ENCODE measurements at places on chromosomes 5 and 9. TPM values are rescaled to one million over a fixed set of nuclear protein-coding genes. Genes with fewer than 3 reads are reported as not detected.

SLC31A2 gene
- 23.0 TPM for total RNA-seq

NEUROG1 gene
- not detected for total RNA-seq

PAPPA gene
- 86.9 TPM for total RNA-seq

UGT3A1 gene
- not detected for total RNA-seq

SLC25A48 gene
- total RNA-seq = not detected

SPINK6 gene
- total RNA-seq = not detected

PCDHA9 gene
- 0.29 TPM for total RNA-seq

FCN2 gene
- not detected for total RNA-seq

CARTPT gene
- not detected for total RNA-seq

CSF1R gene
- 0.88 TPM for total RNA-seq

LCNL1 gene
- 4.4 TPM for total RNA-seq

PCDHA1 gene
- not detected for total RNA-seq

SH3GL2 gene
- 0.29 TPM for total RNA-seq

GRCh38 chr9:131530546-131530919, 530 bp downstream of the UCK1 start:
- peaks cover 26% of the 10 kb centered on the region for H3K36me3 ChIP-seq
- DNase-seq = peak; percentile 97
- H3K27me3 ChIP-seq = no peaks in the 10 kb centered on the region
- H3K4me3 ChIP-seq = peak overlapping the region; percentile 85
- H3K4me1 ChIP-seq = peaks cover 7% of the 10 kb centered on the region

DNA sequence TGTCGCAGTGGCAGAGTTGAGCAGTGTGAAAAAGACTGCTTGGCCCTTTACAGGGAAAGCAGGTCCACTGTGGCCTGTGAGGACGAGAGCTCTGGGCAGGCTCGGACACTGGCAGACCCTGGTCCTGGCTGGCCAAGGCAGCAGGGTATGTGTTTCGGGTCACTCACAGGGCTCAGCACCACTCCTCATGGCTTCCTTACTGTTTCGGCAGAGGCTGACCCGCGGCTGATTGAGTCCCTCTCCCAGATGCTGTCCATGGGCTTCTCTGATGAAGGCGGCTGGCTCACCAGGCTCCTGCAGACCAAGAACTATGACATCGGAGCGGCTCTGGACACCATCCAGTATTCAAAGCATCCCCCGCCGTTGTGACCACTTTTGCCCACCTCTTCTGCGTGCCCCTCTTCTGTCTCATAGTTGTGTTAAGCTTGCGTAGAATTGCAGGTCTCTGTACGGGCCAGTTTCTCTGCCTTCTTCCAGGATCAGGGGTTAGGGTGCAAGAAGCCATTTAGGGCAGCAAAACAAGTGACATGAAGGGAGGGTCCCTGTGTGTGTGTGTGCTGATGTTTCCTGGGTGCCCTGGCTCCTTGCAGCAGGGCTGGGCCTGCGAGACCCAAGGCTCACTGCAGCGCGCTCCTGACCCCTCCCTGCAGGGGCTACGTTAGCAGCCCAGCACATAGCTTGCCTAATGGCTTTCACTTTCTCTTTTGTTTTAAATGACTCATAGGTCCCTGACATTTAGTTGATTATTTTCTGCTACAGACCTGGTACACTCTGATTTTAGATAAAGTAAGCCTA, 15.7 kb downstream of the SQSTM1 start:
- H3K4me3 ChIP-seq = no peak overlapping the region
- peaks cover 56% of the 10 kb centered on the region for H3K36me3 ChIP-seq
- DNase-seq = peak; percentile 89
- H3K27ac ChIP-seq = peak overlapping the region; percentile 3
- H3K4me1 ChIP-seq = no peaks in the 10 kb centered on the region

DNA sequence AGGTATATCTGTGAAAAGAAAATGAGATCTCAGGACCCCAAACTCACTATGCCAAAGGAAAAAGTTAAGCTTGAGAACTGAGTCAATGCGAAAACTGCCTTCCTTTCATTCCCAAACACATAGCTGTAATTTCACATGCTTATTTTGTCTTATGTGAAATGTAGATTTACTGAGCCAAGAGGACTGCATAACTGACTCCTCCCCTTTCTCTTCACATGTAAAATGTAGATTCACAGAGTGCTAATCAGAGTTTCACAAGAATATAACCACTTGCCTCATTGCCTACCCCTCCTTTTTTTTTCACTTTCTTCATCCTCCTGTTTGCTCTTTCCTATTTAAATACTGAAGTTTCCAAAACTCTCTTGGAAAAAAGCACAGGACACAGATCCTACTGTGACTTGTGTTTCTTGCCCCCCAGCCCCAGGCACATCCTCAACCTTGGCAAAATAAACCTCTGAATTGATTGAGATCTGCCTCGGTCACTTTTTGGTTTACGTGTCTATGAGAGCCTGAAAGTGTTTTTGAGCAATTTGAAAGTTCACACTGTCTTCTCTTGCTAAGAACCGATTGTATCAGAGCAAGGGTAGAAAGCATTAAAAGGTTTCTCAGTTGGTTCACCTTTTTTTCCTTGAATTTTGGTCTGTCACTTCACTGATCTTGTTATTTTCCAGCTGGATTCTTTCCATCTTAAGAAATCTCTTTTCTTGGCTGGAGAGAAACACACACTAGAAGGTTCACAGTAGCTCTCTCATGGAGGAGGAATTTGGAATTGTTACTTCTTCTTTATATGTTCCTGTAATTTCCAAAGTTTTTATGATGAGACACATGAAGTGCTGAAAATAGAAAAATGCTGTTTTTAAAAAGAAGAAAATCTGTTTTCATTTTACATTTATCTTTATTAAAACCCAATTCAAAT, 44.8 kb upstream of the SNAPC3 start:
- no peaks in the 10 kb centered on the region for H3K4me1 ChIP-seq
- no peaks in the 10 kb centered on the region for H3K27me3 ChIP-seq
- no peaks in the 10 kb centered on the region for H3K36me3 ChIP-seq
- H3K4me3 ChIP-seq = no peak overlapping the region
- no peak overlapping the region for H3K27ac ChIP-seq
- DNase-seq = no peak

DNA sequence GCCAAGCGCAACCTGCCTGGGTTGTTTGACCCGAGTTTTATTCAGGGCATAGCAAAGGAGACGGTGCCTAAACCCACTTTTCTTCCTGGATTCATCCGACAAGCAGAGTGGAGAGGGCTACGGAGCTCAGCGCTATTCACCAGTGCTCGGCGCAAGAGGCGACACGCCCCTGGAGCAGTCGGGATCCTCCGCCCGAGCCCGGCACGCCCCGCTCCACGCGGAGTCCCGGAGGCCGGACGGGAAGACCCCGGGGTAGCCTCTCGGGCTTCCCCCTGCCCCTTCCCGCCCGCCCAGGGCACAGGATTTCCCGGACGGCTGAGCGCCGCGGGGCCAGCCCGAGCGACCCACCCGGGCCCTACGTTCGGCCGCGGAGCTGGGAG, 427 bp downstream of the SERINC5 start:
- DNase-seq = peak; percentile 96
- H3K27me3 ChIP-seq = no peaks in the 10 kb centered on the region
- H3K36me3 ChIP-seq = no peaks in the 10 kb centered on the region
- H3K27ac ChIP-seq = peak overlapping the region; percentile 79
- H3K4me1 ChIP-seq = peaks cover 22% of the 10 kb centered on the region
- H3K4me3 ChIP-seq = peak overlapping the region; percentile 92

- H3K4me3 ChIP-seq = no peak overlapping the region
- no peaks in the 10 kb centered on the region for H3K4me1 ChIP-seq
These were observed 24.3 kb upstream of the KCNV2 start for GRCh38 chr9:2693056-2693455.

GRCh38 chr5:66246608-66247007, 102.5 kb downstream of the SREK1 start:
- peaks cover 21% of the 10 kb centered on the region for H3K4me1 ChIP-seq
- peaks cover 2% of the 10 kb centered on the region for H3K27me3 ChIP-seq
- DNase-seq = peak; percentile 74

DNA sequence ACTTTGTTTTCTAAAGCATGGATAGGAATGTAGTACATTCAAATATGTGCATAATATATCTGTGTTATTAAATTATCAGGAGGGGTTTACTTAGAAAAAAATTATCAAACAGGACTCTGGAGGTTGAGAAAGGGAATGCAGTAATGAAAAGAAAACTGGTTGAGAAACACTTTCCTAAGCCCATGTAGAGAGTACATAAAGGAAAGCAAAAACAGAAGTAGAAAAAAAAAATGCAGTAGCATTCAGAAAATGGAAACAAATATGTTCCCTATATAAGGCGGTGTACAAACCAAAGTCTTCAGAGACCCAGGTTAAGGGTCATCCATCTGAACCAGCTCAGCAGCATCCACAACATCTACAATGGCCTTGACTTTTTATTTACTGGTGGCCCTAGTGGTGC, at the start of gene IFNA8:
Gene IFNA8, plus strand, starts transcription at position 301 of the 400 bp plus-strand sequence. Its CDS starts 60 bp downstream, at position 361.
- no peak within 1 kb of the TSS for H3K27ac ChIP-seq
- H3K4me1 ChIP-seq = no peaks in the 10 kb centered on the region
- peaks cover 60% of the 10 kb centered on the region for H3K27me3 ChIP-seq
- no peak for DNase-seq
- no peaks in the 10 kb centered on the region for H3K36me3 ChIP-seq

DNA sequence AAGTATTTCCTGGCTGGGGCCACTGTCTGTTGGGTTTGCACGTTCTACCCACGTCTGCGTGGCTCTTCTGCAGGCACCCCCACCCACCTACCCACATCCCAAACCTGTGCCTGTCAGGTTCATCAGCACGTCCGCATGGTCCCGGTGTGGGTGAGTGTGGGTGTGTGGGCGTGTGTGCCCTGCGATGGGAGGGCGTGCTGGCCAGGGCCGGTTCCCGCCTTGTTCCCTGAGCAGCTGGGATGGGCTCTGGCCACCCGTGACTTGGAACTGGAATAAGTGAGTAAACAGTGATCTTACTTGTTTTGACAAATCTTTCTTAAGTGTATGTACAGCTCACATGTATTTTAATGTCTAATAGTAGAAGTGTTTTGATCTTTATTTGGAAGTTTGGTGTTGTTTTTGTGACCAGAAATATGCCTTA, 20.4 kb downstream of the ERGIC1 start:
- H3K27me3 ChIP-seq = no peaks in the 10 kb centered on the region
- H3K4me1 ChIP-seq = peaks cover 48% of the 10 kb centered on the region
- H3K27ac ChIP-seq = peak overlapping the region; percentile 84
- peak; percentile 91 for DNase-seq
- no peak overlapping the region for H3K4me3 ChIP-seq

GRCh38 chr5:73626814-73627313, 868 bp downstream of the ARHGEF28 start:
- H3K36me3 ChIP-seq = no peaks in the 10 kb centered on the region
- no peak for DNase-seq
- H3K27ac ChIP-seq = no peak overlapping the region
- no peaks in the 10 kb centered on the region for H3K27me3 ChIP-seq

DNA sequence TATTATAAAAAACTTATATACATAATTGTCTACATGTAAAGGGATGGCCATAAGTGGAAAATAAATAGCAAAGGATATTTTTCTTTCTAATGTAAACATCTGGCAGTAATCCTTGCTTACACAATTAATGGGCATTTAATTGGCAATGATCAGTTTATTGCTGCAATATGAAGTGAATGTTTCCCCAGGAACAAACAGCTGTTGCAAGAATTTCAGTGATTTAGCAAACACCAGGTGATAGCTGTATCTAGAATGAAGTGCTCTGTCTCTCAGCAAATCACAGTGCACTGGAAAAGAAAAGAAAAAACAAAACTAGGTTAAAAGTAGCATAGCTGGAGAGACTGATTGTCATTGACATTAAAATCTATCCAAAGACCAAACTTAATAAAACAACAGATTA, 594.5 kb upstream of the ARRDC3 start:
- no peaks in the 10 kb centered on the region for H3K4me1 ChIP-seq
- no peak overlapping the region for H3K27ac ChIP-seq
- H3K36me3 ChIP-seq = no peaks in the 10 kb centered on the region
- DNase-seq = no peak
- H3K27me3 ChIP-seq = no peaks in the 10 kb centered on the region

DNA sequence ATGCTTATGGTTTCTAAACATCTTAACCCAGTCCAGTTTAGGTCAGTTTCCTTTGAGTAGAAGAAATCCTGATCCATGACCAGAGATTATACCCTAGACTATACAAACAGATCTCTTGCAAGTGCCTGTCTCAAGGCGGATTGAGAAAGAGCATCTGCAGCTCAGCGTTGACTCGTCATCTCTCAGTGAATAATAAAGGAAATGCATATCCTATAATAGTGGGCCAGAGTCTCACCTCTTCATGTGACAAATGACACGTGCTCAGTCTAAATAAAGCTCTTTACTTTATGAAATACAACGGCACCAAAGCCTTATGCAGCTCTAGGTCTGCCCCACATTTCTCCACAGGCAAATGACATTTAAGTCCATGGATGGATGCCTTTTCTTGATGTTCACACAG, 179.4 kb upstream of the NR3C1 start:
- H3K27me3 ChIP-seq = no peaks in the 10 kb centered on the region
- H3K36me3 ChIP-seq = no peaks in the 10 kb centered on the region
- no peak for DNase-seq
- H3K4me1 ChIP-seq = no peaks in the 10 kb centered on the region
- H3K4me3 ChIP-seq = no peak overlapping the region
- no peak overlapping the region for H3K27ac ChIP-seq

DNA sequence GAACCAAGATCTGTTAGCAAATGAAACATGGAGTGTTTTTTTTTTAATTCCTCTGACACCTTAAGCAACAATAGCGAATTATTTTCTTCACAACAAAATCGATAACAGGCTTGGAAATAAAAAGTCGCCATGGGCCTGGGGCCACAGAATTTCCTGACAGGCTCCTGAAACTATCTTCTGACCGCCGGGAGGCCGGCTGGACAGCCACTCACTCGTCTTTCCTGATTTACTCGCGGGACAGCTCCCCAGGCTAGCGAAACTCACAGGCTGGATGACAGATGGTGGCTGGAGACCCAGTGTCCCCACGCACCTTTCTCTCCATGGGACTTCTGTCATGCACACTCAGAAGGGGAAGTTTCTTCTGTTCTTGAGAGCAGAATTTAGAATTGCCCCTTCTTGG, 143.3 kb upstream of the IRX2 start:
- peak; percentile 58 for DNase-seq
- H3K36me3 ChIP-seq = no peaks in the 10 kb centered on the region
- H3K4me3 ChIP-seq = no peak overlapping the region
- H3K27ac ChIP-seq = no peak overlapping the region
- no peaks in the 10 kb centered on the region for H3K27me3 ChIP-seq

DNA sequence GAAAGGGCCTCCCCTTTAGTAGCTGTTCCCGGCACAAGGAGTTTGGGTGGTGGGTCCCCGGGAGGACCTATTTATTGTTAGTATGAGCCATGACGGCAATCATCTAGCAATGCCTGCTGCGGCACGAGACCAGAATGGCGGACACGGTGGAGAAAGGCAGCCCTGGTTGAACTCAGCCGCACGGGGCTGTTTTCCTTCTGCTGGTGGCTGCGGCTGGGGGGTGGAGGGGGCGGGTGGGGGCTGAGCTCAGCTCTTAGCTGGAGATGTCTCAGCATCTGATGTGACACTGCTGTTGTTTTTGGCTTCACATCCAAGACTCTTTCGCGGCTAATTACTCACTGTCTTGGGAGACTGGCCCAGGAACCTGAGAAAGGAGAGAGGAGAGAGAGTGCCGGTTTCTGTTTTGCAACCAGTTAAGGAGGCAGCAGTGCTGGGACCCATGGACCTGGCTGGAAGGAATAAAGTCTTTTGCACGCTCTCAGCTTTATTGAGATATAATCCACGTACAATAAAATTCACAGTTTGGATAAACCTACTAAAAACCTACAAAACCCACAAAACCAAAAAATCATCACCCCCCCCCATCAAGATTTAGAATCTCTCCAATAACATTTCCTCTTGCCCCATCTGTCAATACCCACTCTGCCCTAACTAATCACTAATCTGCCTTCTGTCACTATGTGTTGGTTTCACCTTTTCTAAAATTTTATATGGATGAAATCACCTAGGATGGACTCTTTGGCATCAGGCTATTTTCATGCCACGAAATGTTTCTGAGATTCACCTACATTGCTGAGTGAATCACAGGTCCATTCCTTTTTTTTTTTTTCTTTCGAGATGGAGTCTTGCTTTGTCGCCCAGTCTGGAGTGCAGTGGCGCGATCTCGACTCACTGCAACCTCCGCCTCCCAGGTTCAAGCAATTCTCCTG, 81.8 kb upstream of the NEURL1B start:
- DNase-seq = peak; percentile 98
- H3K27me3 ChIP-seq = peaks cover 29% of the 10 kb centered on the region
- peak overlapping the region; percentile 64 for H3K4me3 ChIP-seq
